M059J (cell line): ENCODE measurements at places on chromosomes 5 and 9. TPM values are rescaled to one million over a fixed set of nuclear protein-coding genes. Genes with fewer than 3 reads are reported as not detected.
A peak's percentile ranks its signal among the peaks of the same experiment; 100 is the strongest.

Gene CCNJL
- 7.3 and 10.9 TPM in 2 replicates for total RNA-seq

GRCh38 chr9:125409637-125410521 is 148.3 kb downstream of the GAPVD1 start:
- DNase-seq: peak; percentile 57

Gene FRRS1L
- 0.05 TPM in 2 replicates for total RNA-seq

GRCh38 chr9:20474496-20474895 is 147.8 kb downstream of the MLLT3 start:
- DNase-seq: no peak

DNA sequence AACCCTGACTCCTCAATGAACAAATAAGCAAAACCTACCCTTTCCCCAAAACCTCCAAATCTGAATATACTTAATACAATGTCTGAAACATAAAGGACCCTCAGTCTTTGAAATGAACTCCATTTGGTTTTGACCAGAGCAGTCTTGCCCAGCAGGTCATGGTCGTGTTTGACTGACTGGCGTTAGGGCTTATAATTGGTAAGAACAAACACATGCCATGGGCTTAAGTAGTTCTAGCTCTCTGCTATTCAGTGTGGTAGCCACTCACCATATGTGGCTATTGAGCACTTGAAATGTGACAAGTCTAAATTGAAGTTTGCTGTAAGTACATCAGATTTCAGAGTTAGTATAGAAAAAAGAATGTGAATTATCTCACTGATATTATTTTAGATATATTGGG is 42.1 kb downstream of the LRRTM2 start:
- no peak for DNase-seq

GRCh38 chr9:127990554-127990953 is 9.8 kb upstream of the EEIG1 start:
- no peak for DNase-seq

DNA sequence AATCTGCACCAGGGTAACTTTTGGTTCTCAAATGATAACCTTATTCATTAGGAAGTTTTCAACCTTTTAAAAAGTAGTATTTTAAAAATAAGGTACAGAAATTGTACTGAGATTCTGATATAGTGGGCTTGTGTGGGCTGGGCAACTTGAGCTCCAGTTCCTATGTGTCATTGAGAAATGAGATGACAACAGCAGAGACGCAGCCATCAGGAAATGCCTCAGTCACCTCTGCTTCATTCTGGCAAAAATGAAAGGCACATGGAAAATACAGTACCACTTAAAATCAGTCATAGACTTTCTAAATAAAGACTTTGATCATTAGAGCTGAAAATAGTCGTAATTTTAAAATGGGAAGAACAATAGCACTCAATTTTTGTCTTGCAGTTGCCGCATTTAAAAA is 480.2 kb downstream of the PLK2 start:
- no peak for DNase-seq

Gene NACC2
- 4.2 and 9.8 TPM in 2 replicates for total RNA-seq

Gene INSYN2B
- total RNA-seq: 47.0 and 70.7 TPM in 2 replicates

DNA sequence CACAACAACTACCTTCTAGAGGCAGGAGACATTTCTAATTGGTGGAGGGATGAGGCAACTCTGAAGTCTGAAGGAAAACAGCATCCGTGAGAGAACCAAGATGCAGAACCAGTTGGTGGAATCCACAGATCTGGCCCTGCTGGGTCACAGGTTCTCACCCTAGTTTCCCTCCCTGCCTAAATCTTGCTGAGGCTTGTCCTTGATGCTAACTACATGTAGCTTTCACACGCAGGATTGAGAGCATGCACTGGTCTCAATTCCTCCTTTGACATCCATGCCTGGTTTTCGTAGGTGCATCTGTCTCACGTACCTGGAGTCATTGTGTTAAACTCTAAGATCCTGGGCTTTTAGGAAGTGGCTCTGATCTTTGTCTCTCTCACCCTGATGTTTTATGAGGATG is 9.7 kb upstream of the F2RL1 start:
- no peak for DNase-seq

- no peak for DNase-seq
These were observed 33.8 kb downstream of the DOCK8 start for GRCh38 chr9:248278-248961.

Gene SLC1A1
- total RNA-seq: 14.7 and 20.6 TPM in 2 replicates

GRCh38 chr9:1411826-1412225 is 361.7 kb downstream of the DMRT2 start:
- no peak for DNase-seq
